NCI-H1417 (cell line): ENCODE measurements at places on chromosomes 5 and 9.

- no peak for DNase-seq
Measured at GRCh38 chr5:32630867-32631491, 45.6 kb downstream of the SUB1 start.

- no peak for DNase-seq
Measured at GRCh38 chr9:3784641-3785040, 258.8 kb upstream of the RFX3 start.

GRCh38 chr5:179906795-179907555 is 722 bp downstream of the TBC1D9B start:
- DNase-seq: peak; percentile 40

DNA sequence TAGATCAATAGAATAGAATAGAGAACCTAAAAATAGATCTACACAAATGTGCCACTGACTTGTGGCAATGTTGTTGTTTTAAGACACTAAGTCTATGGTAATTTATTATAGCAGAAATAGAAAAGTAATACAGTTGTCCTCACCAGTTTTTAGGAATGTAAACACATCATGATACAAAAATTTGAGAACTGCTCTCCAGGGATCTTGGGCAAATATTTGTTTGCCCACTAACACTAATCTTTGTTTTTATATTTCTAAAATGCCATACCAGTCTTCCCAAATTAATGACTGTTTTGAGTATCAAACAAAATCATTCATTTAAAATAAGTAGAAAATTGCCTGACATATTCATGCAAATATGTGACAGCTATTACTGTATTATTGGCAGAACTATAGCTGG is 297.6 kb downstream of the BRINP1 start:
- peak; percentile 57 for DNase-seq

DNA sequence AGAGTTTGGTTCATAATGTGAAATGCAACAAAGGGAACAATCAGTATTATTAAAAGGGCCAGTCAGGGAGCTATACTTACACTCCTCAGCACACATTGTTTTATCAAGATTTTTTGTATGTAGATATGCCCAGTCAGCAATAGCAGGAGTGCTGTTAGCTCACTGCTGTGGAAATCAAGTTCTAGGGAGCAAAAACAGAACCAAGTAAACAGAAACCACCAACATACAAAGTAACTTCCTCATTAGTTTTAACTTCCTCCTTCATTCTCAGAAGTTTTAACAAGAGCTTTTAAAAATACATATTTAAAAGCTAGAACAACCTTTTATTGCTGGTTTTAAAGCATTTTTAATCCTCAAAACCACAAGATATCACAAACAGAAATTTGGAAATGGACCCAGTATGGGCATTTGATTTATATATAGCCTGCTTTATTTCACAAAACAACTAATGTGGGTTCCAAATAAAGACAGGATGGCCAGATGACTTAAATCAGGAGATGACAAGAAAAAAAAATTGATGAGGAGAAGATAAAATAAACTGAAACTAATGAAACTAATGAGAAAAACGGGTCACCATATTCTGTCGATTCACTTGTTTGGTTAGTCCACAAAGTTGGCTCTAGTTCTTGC is 178.5 kb downstream of the ADAMTS12 start:
- no peak for DNase-seq

GRCh38 chr5:133232435-133232834 is 180.6 kb downstream of the HSPA4 start:
- DNase-seq: no peak

GRCh38 chr5:88782571-88782970 is 100.4 kb downstream of the MEF2C start:
- DNase-seq: no peak

DNA sequence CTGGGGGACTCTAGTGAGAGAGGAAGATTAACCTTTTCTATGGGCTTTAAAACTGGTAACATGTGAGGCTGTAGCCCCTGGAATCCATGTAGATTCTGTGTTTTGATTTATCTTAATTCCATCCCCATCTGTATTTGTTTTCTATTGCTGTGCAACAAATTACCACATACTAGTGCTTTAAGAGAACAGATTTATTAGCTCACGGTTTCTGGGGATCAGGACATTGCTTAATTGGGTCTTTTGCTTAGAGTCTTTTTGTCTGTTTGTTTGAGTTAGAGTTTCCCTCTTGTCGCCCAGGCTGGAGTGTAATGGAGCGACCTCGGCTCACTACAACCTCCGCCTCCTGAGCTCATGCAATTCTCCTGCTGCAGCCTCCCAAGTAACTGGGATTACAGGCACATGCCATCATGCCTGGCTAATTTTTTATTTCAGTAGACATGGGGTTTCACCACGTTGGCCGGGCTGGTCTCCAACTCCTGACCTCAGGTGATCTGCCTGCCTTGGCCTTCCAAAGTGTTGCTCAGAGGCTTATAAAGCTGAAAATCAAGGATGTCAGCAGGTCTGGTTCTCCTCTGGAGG is 29.9 kb upstream of the GNA14 start:
- no peak for DNase-seq

DNA sequence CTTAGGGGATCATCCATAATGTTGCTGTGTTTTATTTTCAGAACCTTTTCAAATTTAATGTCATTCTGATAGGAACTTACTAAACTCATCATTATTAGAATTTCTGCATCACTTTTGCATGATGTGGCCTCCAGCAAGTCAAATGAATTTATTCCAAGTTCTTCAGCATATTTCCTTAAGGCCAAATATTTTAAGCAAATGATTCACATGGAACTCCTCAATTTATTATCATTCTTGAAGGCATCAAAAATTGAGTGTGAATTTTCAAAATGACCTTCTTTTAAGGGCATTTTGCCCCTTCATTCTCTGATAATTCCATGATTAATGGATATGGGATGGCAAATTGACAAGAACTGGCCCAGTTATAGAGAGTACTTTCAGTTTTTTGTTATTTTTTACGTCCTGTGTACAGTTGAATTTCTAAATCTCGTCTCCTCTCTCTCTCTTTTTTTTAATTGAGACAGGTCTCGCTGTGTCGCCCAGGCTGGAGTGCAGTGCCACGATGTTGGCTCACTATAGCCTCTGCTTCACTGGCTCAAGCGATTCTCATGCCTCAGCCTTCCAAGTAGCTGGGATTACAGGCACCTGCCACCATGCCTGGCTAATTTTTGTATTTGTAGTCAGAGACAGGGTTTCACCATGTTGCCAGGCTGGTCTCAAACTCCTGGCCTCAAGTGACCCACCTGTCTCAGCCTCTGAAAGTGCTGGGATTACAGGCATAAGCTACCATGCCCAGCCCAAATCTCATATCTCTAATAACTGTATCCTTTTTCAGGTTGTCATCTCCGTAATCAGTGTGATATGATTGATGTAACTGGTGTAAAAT is 29.1 kb downstream of the GPR21 start:
- DNase-seq: no peak

DNA sequence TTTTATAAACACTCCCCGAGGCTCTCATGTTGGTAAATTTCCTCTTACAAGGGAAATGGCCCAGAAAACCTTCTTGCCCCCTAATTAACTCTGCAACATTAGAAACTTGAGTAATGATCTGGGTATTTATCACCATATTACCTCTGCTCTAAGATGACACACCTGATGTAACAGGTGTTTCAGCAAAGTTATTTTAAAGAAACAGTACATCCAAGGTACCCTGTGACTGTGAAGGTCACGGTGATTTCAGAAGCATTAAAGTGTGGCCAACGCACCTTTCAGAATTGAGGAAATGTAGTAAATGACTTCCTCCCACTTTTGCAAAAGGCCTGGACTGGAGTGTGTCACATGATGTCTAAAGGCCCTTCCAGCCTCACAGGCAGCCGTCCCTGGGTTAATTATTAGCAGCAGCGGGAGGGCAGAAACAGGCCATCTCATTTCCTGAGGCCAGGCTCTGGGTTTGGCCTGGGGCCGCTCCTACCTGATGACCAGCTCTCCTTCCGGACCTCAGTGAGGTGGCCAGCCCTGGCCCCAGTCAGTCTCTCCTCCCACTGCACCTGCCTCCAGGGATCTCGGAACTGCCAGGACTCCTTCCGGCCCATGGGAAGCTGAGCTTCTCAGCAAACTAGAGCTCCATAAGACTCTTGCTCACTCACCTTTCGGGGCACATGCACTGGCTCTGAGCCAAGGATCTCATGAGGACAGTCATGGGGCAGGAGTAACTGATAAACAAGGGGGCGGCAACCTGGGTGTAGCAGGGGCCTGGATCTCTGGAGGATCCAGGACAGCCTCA is 20.7 kb downstream of the PTPN3 start:
- DNase-seq: peak; percentile 86

DNA sequence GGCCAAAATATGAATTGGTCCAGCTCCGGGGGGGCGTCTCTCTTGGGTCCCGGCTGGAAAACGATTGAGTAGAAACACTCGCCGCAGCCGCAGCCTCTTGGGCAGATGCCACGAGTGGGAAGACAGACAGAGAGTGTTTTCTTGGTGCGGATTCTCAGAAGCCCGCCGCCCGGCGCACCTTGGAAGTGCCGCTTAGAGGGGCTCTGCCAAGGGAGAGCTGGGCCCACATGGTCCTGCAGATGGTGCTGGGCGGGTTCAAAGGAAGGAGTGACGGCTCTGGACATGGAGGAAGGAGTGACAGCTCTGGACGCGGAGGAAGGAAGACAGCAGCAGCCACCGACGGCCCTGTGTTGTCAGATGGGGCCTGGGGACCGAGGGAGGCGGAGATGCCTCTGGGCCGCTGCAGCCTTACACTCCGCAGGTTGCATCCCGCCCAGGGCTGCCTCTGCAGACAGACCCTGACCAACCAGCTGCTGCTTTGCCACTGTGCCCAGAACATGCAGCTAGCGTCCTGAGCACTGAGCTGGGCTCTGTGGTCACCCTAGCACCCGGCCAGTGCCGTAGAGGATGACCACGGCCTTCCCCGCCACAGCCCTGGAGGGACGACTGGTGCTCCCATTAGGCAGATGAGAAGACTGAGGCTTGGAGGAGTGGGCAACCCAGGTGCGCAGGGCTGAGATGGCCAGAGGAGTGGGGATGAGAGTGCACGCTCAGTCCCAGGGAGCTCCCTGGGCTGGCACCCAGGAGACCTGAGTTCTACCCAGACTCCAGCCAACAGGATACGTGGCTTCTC is 20.8 kb upstream of the QRFP start:
- DNase-seq: no peak

GRCh38 chr5:2656206-2656605 is 95.3 kb downstream of the IRX2 start:
- DNase-seq: no peak
